Fibroblast of skin of right biceps (primary cell): ENCODE measurements at places on chromosomes 11 and 22.

- no peak for DNase-seq
Observed at GRCh38 chr22:23497016-23497885, 82.8 kb downstream of the IGLL1 start.

- no peak for DNase-seq
Observed at GRCh38 chr22:44659140-44659539, 42.9 kb upstream of the PRR5 start.

GRCh38 chr22:30244066-30244465 is 2.5 kb downstream of the LIF start:
- DNase-seq, result no peak

DNA sequence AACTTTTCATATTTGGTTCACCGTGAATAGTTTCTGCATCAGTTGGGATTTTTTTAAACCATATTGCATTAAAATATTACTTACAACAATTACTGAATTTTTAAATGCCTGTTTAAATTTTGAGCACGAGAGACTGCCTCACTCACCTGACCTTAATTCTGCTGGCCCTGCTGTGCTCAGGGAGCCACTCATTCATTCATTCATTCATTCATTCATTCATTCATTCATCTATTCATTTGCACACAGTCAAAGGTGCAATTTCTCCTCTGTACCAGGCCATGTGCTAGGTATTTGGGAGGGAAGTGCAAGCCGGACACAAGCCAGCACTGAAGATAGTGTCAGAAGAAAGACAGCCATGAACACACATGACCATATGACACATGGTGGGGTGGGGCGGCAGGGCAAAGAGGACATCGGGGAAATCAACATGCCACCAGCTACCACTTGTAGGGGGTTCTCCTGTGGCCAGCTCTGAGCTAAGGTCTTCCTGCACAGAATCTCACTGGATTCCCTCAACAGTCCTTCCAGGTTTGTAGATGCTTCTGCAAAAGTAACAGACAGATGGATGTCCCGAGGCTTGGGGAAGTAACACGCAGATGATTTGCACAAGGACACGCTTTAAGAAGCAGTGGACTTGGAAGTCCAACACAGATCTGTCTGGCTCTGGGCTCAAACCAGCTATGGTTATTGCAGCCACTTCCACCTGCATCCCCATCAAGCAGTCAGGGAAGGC is 568 bp upstream of the CSF2RB start:
- DNase-seq, result no peak

GRCh38 chr22:44638971-44639760 is 62.8 kb upstream of the PRR5 start:
- DNase-seq, result peak; percentile 53

GRCh38 chr22:28139961-28140360 is 220.9 kb upstream of the PITPNB start:
- peak; percentile 95 for DNase-seq
